ENCODE measurements at places on chromosomes 2 and 18.

- no peak for DNase-seq
Measured at GRCh38 chr2:230327418-230328154, 593 bp downstream of the SP140L start.

GRCh38 chr2:72028996-72029395 is 118.7 kb downstream of the CYP26B1 start:
- no peak for DNase-seq

DNA sequence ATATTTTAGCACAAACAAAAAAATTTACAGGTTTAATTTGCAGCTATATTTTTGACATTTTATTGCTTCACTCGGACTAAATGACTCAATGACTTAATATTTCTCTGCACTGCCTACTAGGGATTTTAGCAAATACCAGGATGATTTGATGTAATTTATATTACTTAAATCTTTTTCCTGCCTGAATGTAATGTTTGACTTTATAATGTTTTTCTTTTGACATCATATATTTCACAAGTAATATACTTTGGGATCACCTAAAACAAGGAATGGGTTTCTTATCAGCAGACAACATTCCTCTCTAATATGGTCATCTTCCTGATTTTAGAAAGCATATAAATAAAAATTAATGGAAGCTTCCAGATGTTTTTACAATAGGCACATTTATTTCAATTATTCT is 253.2 kb upstream of the EPC2 start:
- no peak for DNase-seq

DNA sequence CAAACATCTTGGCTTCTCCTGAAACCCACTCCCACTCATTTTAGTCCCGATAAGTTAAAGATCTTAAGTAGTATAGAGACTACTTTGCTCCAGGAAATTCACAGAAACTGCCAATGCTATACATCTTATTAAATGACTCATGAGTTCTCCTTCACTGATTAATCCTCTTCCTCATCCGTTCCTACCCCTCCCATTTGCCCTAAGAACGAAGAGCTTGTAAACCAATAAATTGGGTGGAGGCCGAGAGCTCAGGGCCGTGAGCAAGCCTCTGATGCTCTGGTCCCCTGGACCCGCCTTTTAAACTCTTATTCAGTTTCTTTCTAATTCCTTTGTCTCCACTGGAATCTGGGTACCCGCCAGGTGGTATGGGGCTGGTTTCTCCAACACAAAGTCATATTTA is 68.6 kb downstream of the METTL8 start:
- DNase-seq = no peak

DNA sequence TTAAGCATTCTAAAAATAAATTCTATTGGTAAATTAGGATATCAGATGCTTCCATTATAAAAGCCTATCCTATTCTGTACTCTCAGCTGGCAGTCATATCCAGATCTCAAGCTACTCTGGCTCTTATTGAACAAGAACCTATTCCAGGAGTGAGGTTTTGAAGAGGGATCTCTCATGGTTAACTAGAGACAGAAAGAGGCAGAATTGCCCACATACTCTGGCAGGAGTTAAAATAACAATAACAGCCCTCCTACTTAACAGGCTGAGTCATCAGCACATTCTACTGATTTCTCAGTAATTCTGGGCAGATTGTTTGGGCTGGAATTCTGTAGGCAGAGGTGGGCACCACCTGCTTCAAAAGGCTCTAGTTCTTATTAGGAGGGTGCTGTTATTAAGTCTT is 142.0 kb upstream of the UNC80 start:
- no peak for DNase-seq

- no peak for DNase-seq
Measured at GRCh38 chr2:138421971-138422335, 79.6 kb upstream of the SPOPL start.

GRCh38 chr18:80200171-80200931 is 47.0 kb downstream of the PARD6G start:
- DNase-seq = no peak

DNA sequence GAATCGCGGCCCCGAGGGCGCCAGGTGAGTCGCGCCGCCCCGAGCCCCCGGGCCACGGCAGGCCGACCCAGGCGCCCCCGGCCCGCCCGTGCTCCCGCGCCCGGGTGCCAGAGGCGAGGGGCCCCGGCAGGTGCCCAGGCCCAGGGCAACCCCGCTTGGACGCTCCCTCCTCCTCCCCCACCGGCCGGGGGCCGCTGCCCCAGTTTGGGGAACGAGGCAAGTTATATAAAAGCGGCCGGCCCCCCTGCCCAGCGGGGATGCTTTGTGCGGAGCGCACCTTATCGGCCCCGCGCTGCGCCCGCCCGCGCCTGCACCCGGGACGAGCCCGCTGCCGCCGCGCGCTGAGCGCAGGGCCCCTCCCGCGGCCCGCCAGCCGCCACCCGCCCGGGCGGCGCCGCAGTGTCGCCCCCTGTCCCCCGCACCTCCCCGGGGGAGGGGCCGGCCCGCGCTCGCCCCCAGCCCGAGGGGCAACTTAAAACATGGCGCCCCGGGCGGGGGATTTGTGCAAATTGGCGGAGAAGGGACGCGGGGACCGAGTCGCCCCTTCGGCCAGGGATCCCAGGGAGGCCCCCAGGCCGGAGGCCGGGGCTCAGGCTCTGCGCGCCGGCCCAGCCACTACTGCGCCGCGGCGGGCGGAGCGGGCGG is 639 bp downstream of the EPB41L3 start:
- DNase-seq = no peak

- no peak for DNase-seq
Measured at GRCh38 chr2:73324126-73324725, 30.9 kb upstream of the EGR4 start.

- no peak for DNase-seq
Measured at GRCh38 chr2:168499500-168499899, 43.4 kb downstream of the CERS6 start.

DNA sequence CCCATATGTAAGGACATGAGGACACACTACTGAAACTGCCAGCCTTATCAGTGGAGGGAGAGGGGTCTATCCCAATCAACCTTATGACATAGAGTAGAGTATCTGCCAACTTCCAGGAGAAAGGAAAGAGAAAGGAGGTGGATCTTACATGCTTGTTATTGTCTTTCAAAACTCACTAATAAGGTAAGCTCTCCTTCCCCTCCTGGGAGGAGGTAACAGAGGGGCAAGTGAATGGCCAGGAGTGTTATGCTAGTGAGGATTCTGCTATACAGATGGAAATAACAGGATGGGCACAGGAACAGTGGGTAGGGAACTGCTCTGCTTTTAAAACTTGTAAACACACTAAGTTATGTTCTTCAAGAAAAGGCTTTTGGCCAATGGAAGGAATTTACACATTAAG is 1020.1 kb downstream of the TDRD15 start:
- no peak for DNase-seq

- no peak for DNase-seq
Measured at GRCh38 chr2:241720560-241720959, 13.9 kb upstream of the D2HGDH start.

DNA sequence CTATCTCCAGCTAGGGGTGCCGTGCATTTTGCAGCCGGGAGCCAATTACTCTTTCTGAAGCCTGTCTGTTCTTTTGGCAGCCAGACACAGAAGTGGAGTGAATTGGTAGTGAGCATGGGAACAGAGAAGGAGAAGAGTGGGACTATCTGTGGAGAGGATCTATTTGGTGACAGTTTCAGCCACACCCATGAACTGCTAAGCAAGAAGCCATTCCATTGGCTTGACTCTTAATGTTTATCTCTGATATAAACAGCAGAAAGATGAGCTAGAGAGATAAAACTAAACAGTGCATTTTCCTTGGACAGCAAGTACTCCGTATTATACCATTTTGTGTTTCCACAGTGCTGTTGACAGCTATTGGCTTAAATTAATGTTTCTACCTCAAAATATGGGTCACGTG is 259.6 kb upstream of the THUMPD2 start:
- no peak for DNase-seq

DNA sequence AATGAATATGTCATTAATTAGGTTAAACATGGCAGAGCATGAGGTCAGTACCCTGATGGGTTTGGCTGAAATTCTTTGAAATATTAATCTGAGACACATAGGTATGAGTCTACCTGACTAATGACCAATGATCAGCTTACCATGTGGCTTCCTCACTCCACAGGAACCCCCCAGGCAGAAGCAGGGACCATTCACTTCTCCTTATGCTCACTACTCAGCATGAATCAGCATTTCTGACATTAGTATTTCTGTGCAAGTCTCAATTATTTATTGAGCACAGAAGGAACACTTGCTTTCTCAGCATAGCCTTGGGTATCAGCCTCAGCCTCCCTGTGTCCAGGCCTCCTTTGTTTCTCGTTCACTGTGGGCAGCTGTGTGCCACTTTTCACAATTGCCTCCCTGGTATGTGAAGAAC is 9.3 kb upstream of the KCNE4 start:
- no peak for DNase-seq

DNA sequence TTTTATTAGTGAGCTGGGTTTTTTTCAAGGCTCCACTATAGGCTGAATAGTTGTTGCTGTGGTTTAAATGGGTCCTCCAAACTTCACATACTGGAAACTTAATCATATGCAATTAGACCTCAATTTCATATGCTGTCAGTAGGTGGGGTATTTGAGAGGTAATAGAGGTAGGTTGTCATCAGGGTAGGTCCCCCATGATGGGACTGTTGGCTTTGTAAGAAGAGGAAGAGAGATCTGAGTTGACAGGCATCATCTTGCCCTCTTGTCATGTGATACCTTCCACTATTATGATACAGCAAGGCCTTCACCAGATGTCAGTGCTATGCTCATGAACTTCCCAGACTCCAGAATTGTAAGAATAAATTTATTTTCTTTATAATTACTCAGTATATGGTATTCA is 819.4 kb downstream of the LRP1B start:
- DNase-seq = no peak

- no peak for DNase-seq
Measured at GRCh38 chr2:222833410-222833809, 27.4 kb upstream of the ACSL3 start.

- DNase-seq = no peak
Measured at GRCh38 chr18:54416436-54416835, 58.7 kb downstream of the C18orf54 start.

DNA sequence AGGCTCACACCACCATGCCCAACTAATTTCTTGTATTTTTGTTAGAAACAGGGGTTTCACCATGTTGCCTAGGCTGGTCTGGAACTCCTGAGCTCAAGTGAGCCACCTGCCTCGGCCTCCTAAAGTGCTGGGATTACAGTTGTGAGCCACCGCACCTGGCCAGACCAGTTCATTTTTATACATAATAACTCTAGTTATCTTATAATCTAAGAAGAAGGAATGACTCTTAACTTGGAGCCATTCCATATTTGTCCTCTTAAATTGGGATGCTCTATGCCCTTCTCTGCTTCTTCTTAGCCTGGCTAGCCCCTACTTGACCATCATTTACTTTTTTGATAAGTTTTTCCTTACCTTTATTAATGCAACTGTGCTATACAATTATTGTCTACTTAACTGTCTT is 2.9 kb downstream of the RBM44 start:
- no peak for DNase-seq

DNA sequence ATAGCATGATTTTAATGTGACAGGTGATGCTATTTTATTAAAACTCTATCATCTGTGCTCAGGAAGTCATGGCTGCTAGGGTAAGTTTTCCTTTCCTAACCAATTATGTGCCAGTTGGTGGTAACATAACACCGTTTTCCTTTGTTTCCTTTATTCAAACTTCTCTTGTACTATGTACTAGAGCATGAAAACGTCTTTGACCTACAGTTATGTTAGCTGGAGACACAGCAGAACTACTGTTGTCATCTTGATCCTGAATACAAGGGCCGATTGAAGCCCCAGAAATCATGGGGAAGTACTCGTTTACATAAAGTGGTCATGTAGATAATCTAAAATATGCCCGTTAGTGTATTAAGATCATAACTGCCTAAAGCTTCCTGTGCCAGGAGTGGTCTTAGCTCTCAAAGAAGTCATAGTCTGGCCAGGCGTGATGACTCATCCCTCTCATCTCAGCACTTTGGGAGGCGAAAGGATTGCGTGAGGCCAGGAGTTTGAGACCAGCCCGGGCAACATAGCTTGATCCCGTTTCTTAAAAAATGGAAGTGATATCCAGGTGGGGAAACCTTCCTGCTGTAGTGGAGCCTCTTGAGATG is 20.5 kb downstream of the NEDD4L start:
- no peak for DNase-seq

GRCh38 chr2:67842375-67842959 is 220.3 kb downstream of the C1D start:
- no peak for DNase-seq

GRCh38 chr18:25650201-25650941 is 298.4 kb upstream of the ZNF521 start:
- DNase-seq = no peak

- no peak for DNase-seq
Measured at GRCh38 chr2:207481924-207482323, 47.8 kb upstream of the CREB1 start.

DNA sequence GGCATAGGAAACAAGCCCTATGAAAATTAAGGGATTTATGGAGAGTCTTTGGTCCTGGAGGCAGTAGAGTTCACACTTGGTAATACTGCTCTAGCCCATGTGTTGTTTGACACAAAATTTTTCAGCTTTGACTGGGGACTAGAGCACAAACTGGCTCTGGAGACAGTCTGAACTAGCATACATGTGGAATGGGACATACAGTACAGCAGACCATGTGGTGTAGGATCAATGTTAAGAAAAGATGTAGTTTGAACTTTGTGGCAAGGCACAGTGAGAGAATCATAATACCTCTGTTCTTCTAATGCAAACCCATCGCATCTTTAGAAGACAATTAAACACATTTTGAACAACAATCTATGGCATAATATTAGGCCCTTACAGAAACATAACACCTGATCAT is 521.5 kb upstream of the DDX18 start:
- no peak for DNase-seq

DNA sequence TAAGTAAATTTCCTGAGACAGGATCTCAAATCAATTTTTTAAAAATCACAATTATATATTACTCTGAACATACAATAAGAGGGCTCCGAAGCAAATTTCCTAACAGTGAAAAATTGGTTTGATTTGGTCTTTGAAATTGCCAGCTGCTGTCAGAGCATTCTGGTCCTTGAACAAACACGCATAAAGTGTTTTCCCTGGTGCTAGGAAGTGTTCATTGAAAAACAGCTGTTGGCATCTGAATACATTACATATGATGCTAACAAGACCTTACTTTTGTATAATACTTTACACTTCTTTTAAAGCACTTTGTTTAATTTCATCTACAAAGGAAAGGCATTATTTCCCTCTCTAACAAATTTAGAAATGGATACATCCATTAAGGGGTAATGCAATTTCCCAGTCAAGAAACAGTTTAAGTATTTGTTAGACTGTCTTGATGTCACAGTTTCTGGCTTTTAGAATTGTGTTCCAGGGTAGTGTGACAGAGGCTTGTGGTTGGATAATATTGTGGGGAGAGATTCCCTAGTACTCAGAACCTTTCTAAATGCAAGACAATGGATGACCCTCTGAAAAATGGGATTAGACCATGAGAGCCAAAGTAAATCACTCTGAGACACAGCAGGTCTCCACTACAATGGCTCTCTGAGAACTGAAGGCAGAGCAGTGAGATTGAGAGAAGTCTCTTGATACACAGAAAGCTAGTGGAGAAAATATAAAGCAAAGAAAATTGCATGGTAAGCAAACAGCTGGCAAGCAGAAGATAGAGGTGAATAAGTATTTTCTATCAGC is 299.0 kb downstream of the TRIB2 start:
- no peak for DNase-seq

Data from activated T-cell treated with anti-CD3 and anti-CD28 coated beads, Interleukin-2, amount 50 U/mL, for 72 hours (primary cell).